ENCODE measurements at places on chromosomes 3 and 15.

- peaks cover 4% of the 10 kb centered on the region for H3K36me3 ChIP-seq
- H3K4me1 ChIP-seq = peaks cover 60% of the 10 kb centered on the region
- no peak overlapping the region for H3K4me3 ChIP-seq
Measured at GRCh38 chr3:59247402-59247841, 197.6 kb upstream of the CFAP20DC start.

- H3K36me3 ChIP-seq = no peaks in the 10 kb centered on the region
- H3K27me3 ChIP-seq = peaks cover 3% of the 10 kb centered on the region
- H3K4me1 ChIP-seq = peaks cover 23% of the 10 kb centered on the region
- no peak for DNase-seq
- no peak overlapping the region for H3K27ac ChIP-seq
Measured at GRCh38 chr15:38555686-38556334, 8.8 kb downstream of the RASGRP1 start.

GRCh38 chr3:115361806-115362205 lies 214.7 kb upstream of the ZBTB20 start:
- no peaks in the 10 kb centered on the region for H3K36me3 ChIP-seq
- no peak overlapping the region for H3K27ac ChIP-seq
- H3K4me1 ChIP-seq = peaks cover 7% of the 10 kb centered on the region
- no peaks in the 10 kb centered on the region for H3K27me3 ChIP-seq
- DNase-seq = no peak
- no peak overlapping the region for H3K4me3 ChIP-seq

- no peak for DNase-seq
- H3K27ac ChIP-seq = no peak overlapping the region
- H3K4me3 ChIP-seq = no peak overlapping the region
Measured at GRCh38 chr3:101962055-101962454, 112.7 kb downstream of the NFKBIZ start.
